Spleen (tissue), 13 donors: ENCODE measurements at places on chromosomes 6 and 20. TPM values are rescaled to one million over a fixed set of nuclear protein-coding genes. Genes with fewer than 3 reads are reported as not detected.

GRCh38 chr6:138454981-138455706 lies 44.1 kb downstream of the NHSL1 start:
- peaks cover 7% of the 10 kb centered on the region for H3K4me1 ChIP-seq
- no peak overlapping the region for H3K4me3 ChIP-seq
- no peak for DNase-seq
- H3K36me3 ChIP-seq: no peaks in the 10 kb centered on the region
- peak overlapping the region; percentile 61 for H3K27ac ChIP-seq
- H3K27me3 ChIP-seq: no peaks in the 10 kb centered on the region

GRCh38 chr6:99145738-99146137 lies 198.0 kb upstream of the FBXL4 start:
- no peaks in the 10 kb centered on the region for H3K4me1 ChIP-seq
- no peak for DNase-seq
- no peaks in the 10 kb centered on the region for H3K27me3 ChIP-seq
- H3K27ac ChIP-seq: no peak overlapping the region

DNA sequence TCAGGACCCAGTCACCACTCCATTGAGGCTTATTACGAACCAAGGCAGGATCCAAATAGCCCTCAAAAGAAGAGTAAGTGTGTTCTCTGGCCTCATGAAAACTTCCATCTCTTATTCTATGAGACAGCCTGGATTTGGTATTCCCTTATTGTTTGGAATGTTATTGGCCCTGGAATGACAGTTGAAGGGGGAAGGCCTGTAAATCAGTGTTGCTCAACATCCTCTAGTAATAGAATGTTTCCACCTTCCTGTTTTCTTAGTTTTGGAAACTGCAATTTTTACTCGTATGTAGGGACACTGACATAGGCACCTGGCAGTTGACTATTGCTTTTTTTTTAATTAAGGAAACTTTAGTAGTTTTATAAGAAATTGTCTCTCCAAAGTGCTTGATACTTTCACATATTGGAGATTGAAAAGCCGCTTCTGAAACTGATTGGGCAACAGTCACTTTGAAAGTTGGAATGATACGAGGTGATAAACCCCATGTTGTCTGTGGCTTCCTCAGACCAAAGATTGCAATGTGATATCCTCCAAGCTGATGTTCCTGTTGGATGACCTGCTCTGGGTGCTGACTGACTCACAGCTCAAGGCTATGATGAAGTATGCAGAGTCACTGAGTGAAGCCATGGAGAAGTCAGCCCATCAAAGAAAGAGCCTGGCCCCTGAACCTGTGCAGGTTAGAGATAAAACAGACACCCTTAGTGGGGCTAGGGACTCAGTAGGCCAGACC lies 43.1 kb downstream of the BLTP3A start:
- DNase-seq: no peak
- no peaks in the 10 kb centered on the region for H3K4me1 ChIP-seq
- no peaks in the 10 kb centered on the region for H3K27me3 ChIP-seq
- H3K36me3 ChIP-seq: peaks cover 2% of the 10 kb centered on the region
- no peak overlapping the region for H3K4me3 ChIP-seq
- H3K27ac ChIP-seq: no peak overlapping the region

GRCh38 chr6:169253337-169254238 lies at the start of gene THBS2:
THBS2 (minus strand) TSS chr6:169253846; CDS start chr6:169250784, 3,062 bp downstream.
- peak within 1 kb of the TSS; percentile 3 for H3K4me3 ChIP-seq
- H3K36me3 ChIP-seq: no peaks in the 10 kb centered on the region
- H3K27me3 ChIP-seq: no peaks in the 10 kb centered on the region
- H3K27ac ChIP-seq: no peak within 1 kb of the TSS
- DNase-seq: no peak
- no peaks in the 10 kb centered on the region for H3K4me1 ChIP-seq

DNA sequence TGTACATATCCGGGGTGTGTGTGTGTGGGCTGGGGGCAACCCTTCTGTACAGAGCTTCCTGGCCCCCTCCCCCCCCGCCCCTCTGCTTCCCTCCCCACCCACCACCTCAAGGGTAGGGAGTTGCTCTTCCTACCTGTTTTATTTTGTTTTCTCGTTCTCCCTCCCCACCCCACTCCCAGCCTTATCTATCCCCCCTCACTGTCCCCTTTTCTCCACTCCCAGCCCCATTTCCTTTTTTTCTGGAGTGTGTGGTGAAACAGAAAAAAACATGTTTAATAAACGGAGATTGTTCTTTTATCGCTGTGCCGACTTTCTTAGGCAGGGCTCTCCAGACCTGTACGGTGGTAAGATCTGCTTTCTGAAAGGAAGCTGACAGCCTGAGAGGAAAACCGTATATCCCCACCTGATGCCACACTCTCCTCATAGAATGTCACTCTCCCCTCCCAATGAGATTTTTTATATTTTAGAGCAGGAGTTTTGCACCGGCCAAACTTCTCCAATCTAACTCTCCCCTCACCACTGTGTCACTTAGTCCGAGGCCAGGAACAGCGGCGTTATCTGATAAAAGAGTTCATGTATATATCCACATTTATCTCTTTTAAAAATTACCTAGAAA lies 875 bp upstream of the ZBTB9 start:
- H3K27me3 ChIP-seq: no peaks in the 10 kb centered on the region
- H3K4me3 ChIP-seq: peak overlapping the region; percentile 79
- peaks cover 66% of the 10 kb centered on the region for H3K4me1 ChIP-seq
- H3K36me3 ChIP-seq: peaks cover 7% of the 10 kb centered on the region
- DNase-seq: no peak
- peak overlapping the region; percentile 68 for H3K27ac ChIP-seq

- no peak for DNase-seq
- no peaks in the 10 kb centered on the region for H3K4me1 ChIP-seq
- H3K27ac ChIP-seq: no peak overlapping the region
- H3K27me3 ChIP-seq: no peaks in the 10 kb centered on the region
- no peaks in the 10 kb centered on the region for H3K36me3 ChIP-seq
Observed at GRCh38 chr6:21893793-21894192, 300.2 kb downstream of the SOX4 start.

CRISP3 gene
- polyA plus RNA-seq: 1.6 TPM

GRCh38 chr6:153048631-153049030 lies 46.1 kb upstream of the MTRF1L start:
- no peaks in the 10 kb centered on the region for H3K36me3 ChIP-seq
- H3K4me3 ChIP-seq: no peak overlapping the region
- H3K4me1 ChIP-seq: no peaks in the 10 kb centered on the region
- H3K27me3 ChIP-seq: no peaks in the 10 kb centered on the region
- H3K27ac ChIP-seq: no peak overlapping the region

GRCh38 chr6:39910744-39911143 lies 23.5 kb downstream of the MOCS1 start:
- no peaks in the 10 kb centered on the region for H3K4me1 ChIP-seq
- H3K27ac ChIP-seq: no peak overlapping the region
- H3K4me3 ChIP-seq: no peak overlapping the region

DNA sequence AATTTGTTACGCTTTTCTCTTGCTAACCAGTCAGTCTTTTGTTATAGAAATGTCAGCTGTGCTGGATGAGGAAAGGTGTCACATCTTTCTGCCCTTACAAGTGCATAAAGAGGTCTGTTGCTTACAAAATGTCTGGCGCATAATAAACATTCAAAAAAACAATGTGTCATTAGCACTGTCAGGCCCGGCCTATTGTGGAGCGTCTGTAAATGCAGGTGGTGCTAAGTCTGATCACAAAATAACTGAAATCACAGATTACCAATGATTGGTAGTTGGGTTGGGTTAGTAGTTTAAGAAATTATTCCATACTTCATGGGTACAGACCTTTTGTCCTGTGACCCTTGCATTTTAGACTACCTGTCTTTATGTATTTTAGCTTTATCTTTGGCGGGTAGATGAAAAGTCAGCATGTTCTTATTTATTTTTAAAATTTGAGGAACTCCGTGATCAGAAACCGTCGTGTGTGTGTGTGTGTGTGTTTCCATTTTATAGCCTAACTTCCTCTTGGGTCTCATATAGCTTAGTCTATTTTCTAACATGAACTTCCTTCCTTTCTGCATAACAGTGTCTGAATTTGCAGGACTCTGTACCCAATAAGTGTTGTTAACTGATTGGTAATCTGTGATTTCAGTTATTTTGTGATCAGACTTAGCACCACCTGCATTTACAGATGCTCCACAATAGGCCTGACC lies 88.1 kb upstream of the IFNGR1 start:
- DNase-seq: no peak
- H3K27ac ChIP-seq: peak overlapping the region; percentile 71
- H3K4me3 ChIP-seq: no peak overlapping the region
- no peaks in the 10 kb centered on the region for H3K27me3 ChIP-seq
- peaks cover 20% of the 10 kb centered on the region for H3K4me1 ChIP-seq

DNA sequence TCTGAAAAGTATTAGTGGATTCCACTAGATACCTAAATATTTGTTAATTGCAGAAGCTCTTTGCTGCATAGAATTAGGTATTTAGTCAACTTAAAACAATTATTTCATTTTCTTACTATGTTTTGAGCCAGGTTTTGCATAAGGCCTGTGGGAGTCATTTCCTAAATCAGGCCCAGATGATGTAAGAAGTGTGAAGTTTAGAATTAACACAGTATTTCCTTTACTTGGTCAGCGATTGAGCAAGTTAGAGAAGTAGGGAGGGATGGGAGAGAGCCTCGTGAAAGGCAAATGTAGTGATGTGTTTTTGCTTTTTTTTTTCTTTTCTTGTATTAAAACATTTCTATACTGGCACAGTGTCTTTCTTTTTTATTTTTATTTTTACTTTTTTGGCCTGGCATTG lies 711.1 kb downstream of the HDGFL1 start:
- H3K36me3 ChIP-seq: no peaks in the 10 kb centered on the region
- DNase-seq: no peak
- H3K4me3 ChIP-seq: no peak overlapping the region
- no peaks in the 10 kb centered on the region for H3K4me1 ChIP-seq

RAB5IF gene
- 83.3 TPM for polyA plus RNA-seq

- no peak overlapping the region for H3K27ac ChIP-seq
- H3K4me3 ChIP-seq: no peak overlapping the region
- no peaks in the 10 kb centered on the region for H3K27me3 ChIP-seq
- H3K36me3 ChIP-seq: peaks cover 62% of the 10 kb centered on the region
- no peaks in the 10 kb centered on the region for H3K4me1 ChIP-seq
Observed at GRCh38 chr20:45073221-45073620, 27.7 kb downstream of the KCNS1 start.

DNA sequence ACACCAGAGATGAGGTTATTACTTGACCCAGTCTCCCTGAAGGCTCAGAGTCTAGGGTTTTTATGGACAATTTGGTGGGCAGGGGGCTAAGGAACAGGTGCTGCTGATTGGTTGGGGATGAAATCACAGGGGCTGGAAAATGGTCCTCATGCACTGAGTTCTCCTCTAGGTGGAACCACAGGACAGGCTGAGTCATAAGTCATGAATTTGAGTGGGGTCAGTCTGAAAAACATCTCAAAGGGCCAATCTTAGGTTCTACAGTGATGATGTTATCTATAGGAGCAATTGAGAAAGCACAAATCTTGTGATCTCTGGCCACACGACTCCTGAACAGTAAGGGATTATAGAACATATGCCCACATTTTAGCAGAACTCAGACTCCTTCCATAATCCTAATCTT lies 5.9 kb upstream of the MRS2 start:
- no peaks in the 10 kb centered on the region for H3K36me3 ChIP-seq
- H3K4me1 ChIP-seq: no peaks in the 10 kb centered on the region
- DNase-seq: no peak
- no peak overlapping the region for H3K4me3 ChIP-seq

DNA sequence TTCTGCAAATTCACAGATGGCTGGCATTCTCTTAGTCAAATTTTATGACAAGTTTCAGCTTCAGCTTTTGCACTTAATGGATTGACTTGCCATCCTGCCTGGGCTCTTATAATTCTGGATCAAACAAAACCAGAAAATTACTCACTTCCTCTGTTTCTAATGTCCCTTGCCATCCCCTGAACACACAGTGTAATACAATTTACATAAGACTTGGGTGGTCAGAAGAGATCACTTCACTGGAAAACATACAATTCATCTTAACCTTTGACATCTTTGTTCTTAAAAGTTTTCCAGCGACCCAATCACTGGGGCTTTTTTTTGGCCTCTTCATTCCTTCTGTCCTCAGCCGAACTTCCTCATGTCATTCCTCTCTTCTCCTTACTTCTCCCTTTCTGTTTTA lies 199.0 kb downstream of the ARHGAP18 start:
- H3K4me3 ChIP-seq: no peak overlapping the region
- H3K27me3 ChIP-seq: no peaks in the 10 kb centered on the region
- H3K27ac ChIP-seq: no peak overlapping the region
- H3K4me1 ChIP-seq: peaks cover 4% of the 10 kb centered on the region

DLK2 gene
- 0.26 TPM for polyA plus RNA-seq

DNA sequence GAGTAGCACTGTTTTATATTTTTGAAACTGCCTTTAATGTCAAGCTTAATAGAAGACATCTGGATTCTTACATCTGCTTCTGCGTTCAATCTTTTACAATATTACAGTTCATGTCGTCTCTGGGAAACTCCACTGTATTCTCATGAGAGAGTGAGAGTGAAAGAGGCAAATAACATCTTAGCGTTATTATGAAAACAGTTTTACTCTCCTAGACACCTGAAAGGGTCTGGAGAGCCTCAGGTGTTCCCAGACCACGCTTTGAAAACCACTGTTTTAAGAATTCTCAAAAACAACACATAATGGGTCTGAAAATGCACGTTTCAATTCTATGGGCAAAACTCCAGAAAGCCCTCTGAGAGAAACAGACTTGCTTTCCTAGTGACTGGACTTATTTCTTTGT lies 63.3 kb downstream of the ARHGAP18 start:
- no peak overlapping the region for H3K4me3 ChIP-seq
- no peaks in the 10 kb centered on the region for H3K4me1 ChIP-seq
- H3K27ac ChIP-seq: peak overlapping the region; percentile 23
- no peaks in the 10 kb centered on the region for H3K27me3 ChIP-seq
- H3K36me3 ChIP-seq: no peaks in the 10 kb centered on the region
- no peak for DNase-seq

- no peak overlapping the region for H3K27ac ChIP-seq
- H3K4me3 ChIP-seq: no peak overlapping the region
Observed at GRCh38 chr6:169469028-169469427, 215.4 kb upstream of the THBS2 start.
